ENCODE measurements at places on chromosomes 7 and 10. TPM values are rescaled to one million over a fixed set of nuclear protein-coding genes. Genes with fewer than 3 reads are reported as not detected.

DNA sequence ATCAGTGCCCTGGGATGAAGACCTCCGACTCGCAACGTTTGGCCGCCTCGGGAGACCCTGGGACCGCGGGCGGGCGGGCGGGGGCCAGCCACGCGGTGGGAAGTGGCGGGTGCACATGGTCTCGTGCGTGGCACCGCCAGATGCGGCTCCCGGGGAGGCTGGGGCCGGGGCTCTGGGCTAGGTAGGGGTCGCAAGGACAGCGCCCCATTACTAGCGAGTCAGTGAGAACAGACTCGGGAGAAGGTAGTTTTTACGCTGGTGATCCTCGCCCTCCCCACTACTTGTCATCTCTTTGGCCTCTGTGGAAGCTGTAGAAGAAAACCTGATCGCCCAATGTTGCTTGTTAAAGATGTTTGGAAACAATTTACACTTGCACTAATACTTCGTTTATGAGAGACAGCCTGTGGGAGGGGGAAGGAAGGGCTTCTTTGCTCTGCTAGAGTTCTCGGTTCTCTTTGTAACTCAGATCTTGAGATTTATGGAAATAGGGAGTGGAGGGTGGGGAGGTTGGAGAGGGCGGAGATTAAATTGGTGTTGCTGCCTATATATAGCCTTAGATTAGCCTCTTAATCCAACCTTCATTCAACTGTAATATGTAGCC is 591 bp downstream of the BZW2 start:
- no peak for DNase-seq

SEPTIN14 gene
- not detected for total RNA-seq

DNA sequence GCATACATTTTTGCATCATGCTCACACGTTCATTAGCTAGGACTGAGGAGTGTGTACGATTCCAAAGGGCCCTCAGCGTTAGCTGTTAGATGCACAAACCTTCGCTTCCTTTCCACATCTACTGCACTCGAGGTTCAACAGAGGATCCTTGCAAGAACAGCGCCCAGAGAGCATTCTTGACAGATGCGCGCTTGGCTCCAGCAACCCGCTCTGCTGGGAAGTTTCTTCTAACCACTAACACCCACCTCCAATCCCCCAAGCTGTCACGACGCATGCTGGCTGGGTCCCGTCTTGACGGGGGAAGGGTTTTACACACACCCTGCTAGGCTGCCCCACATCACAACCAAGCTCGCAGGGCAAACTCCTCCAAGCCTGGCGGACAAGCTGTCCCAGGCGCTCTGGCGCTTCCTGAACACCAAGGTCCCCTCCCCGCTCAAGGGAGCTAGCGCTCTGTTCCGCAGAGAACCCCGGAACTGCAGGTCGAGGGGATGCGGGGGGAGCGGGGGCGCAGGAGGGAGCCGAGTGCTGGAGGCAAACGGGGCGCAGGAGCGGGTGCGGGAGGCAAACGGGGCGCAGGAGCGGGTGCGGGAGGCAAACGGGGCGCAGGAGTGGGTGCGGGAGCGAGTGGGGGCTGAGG is 653 bp upstream of the ADRB1 start:
- no peak for DNase-seq

- no peak for DNase-seq
These were observed 133.4 kb upstream of the TCERG1L start for GRCh38 chr10:131444862-131445461.

- DNase-seq = no peak
These were observed 32.5 kb upstream of the ERCC6 start for GRCh38 chr10:49571388-49571787.

All from activated CD8-positive, alpha-beta T cell treated with anti-CD3 and anti-CD28 coated beads, Interleukin-2, amount 10 ng/mL, durations not matched to agents 7 days and 5 days (primary cell).